ENCODE measurements at places on chromosomes 3 and 15.

DNA sequence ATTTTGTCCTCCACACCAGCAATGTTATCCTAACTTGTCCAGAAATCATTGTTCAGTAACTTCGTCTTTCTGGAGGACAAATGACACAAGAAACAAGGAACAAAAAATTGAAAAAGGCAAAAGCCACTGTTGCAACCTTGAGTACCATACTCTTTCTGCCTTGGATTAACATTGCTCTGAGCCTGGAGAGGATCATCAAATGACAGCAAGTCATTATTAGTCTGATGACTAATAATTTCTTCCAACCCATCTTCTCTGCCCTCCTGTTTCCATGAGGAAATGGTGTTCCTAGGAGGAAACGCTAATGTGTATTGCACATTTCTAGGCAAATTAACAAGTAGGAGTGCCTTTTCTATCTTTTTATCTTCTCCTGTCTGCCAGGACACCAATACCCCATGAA lies 153.9 kb downstream of the PCCB start:
- DNase-seq: no peak

GRCh38 chr15:42384597-42384996 lies 25.3 kb downstream of the CAPN3 start:
- no peak for DNase-seq

DNA sequence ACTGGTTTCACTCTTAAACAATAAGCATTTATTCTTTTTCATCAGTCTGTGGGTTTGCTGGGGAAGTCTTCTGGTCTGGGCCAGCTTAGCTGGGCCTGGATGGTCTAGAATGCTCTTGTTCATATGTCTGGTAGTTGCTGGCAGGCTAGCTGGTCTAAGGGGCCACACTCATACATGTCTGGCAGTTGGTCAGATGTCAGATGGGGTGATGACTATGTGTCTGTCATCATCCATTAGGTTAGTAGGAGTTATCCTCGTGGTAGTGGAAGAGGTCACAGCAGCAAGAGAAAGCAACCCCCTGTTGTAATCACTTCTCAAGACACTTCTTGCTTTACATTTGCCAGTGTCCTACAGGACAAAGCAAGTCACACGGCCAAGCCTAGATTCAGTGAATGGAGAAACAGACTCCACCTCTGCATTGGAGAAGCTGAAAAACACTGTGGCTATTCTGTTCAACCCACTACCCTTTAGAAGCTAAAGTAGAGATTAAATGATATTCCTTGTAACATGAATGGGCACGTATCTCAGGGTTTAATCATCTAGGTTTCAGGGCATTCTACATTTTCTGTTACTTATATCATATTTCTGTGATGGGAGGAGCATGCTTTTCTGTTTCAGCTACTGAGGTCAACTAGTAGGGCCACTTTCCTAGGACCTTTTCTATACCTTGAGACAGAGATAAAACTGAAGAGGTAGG lies 5.5 kb upstream of the ARID3B start:
- DNase-seq: no peak

GRCh38 chr3:56003129-56003528 lies 465.1 kb downstream of the ERC2 start:
- no peak for DNase-seq

GRCh38 chr3:33858131-33858530 lies 59.7 kb downstream of the PDCD6IP start:
- no peak for DNase-seq

DNA sequence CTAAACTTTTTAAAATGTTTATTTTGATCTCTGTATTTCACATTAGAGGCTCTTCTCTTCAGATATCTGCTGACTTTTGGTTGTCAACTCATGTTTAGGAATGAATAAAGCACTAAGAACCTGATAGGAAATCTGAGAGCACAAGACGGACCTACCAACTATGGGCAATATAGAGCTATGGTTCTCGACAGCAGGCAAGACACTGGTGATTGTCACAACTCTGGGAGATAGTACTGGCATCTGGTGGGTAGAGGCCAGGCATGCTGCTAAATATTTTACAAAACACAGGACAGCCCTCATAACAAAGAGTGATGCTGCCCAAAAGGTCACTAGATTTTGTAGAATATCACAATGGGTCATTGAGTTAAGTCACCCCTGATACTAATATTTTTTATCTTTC lies 17.5 kb upstream of the GJD2 start:
- DNase-seq: no peak

GRCh38 chr3:550471-550870 lies 353.9 kb downstream of the CHL1 start:
- DNase-seq: no peak

DNA sequence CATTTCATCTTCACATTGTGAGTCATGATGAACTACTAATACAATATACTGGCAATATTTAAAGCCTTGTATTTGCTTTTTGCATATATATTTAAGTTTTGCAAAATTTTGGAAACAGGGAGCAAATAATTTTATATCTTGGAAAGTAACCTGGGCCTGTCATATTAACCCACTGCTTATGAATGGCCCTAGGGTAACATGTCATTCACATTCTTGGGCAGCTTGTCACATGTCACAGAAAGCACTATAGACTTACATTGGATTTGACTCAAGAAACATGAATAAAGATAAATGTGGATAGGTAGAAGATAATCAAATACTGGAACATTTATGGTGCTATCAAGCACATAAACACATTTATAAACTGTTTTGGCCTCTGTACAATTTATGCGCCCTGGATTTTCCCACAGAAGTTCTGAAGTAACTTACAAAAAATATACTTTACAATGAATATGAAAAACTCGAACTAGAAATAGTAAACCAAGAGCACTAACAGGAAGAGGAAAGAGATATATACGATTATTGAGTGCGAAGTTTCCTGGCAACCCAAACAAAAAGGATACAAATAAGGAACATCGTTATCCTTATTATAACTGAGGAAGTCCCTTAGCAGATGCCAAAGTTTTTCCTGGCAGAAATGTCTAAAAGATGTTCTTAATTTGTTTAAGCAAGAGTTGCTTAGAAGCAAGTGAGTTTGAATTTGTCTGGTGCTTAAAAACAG lies 257.2 kb downstream of the RBMS3 start:
- no peak for DNase-seq

DNA sequence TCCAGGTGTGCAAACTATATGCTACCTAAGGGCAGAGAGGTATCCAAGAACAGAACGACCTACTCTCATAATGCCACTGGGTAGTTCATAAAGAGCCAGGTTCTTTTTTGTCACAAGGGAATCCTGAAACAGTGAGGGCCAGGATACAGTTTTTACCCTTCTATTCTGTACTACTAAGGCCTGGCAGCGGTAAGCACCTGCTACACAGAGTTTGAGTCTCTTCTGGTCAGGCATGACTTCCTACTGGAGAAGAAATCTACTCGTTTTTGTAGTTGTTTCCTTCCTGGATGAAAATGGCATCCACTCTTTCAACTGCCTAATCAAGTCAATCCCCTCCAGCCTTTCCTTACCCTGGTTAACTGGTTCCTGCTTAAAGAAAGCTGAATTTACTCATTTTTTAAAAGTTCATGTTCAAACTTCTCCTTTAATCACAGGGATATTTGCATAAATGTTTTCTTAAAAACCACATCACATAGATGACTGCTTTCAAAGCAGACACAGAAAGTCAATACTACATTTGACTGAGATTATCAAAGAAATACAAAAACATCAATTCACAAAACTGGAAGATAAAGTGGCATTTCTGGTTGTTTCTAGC lies 40.0 kb downstream of the MAP4 start:
- no peak for DNase-seq

GRCh38 chr15:88776646-88777045 lies 26.6 kb upstream of the ACAN start:
- DNase-seq: peak; percentile 28

- DNase-seq: no peak
Measured at GRCh38 chr15:70613271-70613670, 150.1 kb downstream of the UACA start.

DNA sequence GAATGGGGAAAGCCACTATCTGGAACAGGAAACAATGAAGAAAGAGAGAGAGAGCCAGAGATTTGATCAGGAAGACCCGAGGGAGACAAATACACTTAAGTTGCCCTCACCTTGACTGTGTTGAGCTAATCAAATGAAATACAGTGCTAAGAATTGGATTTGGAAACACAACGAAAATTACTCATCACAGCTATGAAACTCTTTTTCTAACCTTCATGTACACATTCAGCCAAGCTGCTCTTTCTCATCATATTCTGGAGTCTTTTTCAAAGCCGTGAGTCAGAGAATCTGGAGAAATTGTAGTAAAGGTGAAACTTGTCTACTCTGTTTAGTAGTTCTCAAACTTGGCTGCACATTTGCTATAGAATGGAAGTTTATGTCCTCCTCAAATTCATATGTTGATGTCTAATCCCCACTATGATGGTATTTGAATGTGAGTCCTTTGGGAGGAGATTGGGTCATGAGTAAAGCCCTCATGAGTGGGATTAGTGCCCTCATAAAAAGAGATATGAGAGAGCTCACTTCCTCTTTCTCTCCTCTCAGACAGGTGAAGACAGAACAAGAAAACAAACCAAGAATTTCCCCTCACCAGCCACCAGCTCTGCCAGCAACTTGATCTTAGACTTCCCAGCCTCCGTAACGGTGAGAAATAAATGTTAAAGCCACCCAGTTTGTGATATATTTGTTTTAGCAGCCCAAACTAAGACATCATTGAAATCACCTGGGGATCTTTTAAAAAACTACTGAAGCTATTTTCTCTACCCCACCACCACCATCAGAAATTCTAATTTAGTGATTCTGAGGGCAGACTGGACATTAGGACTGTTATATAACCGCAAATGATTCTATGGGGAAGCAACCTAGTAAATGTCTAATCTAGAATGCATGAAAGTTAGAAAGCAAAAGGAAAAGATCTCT lies 143.6 kb upstream of the GRM7 start:
- DNase-seq: no peak

DNA sequence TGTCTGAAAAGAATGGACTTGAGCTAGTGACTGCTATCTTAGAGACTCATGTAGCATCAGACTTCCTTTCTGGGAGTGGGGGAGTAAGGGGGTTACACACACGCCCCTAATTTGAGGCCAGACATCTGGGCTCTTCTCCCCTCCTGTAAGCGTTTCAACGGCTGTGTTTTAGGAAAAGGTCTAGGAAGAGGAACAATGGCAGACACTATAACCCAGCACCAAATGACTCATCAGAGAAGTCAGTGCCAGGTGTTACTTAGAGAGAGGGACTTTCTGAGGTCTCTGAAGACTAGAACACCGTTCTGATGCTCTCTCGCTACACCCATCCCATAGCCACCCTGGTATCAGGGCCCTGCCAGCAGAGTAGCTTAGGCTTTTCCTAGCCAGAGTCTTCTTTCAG lies 65.5 kb downstream of the SSUH2 start:
- DNase-seq: no peak

GRCh38 chr3:127211118-127212060 lies 18.5 kb downstream of the PRR23E start:
- DNase-seq: peak; percentile 53

DNA sequence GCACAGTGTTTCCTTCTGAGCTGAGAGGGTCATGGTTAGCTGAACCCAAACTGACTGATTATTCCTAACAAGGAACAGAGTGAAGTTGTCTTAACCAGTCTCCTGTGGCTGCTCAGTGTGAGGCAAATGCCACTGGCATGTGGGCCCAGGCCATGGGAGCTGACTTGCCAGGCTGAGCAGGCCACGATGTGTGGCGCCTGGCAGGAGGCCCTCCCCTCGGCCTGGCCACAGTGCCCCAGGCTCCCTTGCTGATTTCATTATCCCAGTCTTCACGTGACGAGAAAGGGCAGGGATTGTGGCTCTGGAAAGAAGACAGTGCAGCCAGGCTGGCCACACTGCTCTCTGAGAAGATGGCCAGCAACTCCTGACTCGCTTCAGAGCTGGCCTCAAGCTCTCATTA lies 58.8 kb downstream of the SLCO2A1 start:
- DNase-seq: no peak

- no peak for DNase-seq
Measured at GRCh38 chr15:79540551-79540950, 108.4 kb downstream of the MINAR1 start.

GRCh38 chr15:101059381-101060341 lies 140.5 kb downstream of the LRRK1 start:
- DNase-seq: peak; percentile 56

- DNase-seq: no peak
Measured at GRCh38 chr3:88221726-88222125, 72.0 kb downstream of the C3orf38 start.

- no peak for DNase-seq
Measured at GRCh38 chr3:9033867-9034266, 70.6 kb upstream of the RAD18 start.

DNA sequence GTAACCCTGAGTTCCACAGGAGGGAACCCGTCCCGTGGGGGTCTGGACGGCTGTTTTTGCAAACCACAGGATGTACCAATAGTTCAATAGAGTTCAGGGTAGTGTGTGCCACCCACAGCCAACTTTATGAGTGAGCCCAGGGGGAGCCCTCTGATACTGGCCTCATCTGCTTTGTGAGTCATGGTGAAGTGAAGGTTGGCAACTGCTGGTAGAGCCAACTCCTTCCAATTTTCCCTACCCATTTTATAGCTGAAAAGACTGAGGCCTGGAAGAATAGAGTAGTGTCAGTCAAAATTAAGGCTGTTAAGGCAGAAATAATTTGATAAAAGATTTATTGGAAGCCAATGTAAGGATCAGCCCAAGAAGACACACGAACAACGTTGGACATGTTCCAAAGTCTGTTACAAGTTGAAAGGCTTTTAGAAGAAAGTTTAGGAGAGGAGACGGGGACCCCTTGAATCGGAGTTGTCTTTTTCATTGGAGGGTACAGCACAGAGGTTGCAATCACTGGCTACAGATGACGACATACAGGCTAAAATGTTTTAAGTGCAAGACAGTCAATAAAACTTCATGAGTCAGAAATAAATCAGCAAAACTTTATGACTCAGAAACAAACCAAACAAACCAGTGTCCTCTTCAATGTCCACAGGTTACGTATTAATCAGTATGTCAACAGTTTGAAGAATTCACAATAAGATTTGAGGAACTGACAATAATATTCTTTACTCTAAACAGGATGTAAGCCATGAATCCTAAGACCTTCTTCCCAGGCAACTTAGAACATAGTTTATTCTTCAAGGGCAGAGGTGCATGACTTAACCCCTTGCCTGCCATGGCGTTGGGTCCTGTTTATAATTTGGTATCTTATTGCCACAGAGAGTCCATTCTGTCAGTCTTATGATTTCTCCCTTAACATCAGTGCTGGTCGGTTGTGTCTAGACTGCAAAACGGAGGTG lies 62.9 kb upstream of the NR2E3 start:
- no peak for DNase-seq

- DNase-seq: peak; percentile 82
Measured at GRCh38 chr3:14137004-14137403, 12.2 kb downstream of the TMEM43 start.

GRCh38 chr3:4897765-4898453 lies 81.3 kb upstream of the BHLHE40 start:
- no peak for DNase-seq

Data from coronary artery (tissue), 2 donors.